NCI-H2029 treated with DMSO at 0.1 percent for 48 hours (cell line): ENCODE measurements at places on chromosomes 7 and 10.

DNA sequence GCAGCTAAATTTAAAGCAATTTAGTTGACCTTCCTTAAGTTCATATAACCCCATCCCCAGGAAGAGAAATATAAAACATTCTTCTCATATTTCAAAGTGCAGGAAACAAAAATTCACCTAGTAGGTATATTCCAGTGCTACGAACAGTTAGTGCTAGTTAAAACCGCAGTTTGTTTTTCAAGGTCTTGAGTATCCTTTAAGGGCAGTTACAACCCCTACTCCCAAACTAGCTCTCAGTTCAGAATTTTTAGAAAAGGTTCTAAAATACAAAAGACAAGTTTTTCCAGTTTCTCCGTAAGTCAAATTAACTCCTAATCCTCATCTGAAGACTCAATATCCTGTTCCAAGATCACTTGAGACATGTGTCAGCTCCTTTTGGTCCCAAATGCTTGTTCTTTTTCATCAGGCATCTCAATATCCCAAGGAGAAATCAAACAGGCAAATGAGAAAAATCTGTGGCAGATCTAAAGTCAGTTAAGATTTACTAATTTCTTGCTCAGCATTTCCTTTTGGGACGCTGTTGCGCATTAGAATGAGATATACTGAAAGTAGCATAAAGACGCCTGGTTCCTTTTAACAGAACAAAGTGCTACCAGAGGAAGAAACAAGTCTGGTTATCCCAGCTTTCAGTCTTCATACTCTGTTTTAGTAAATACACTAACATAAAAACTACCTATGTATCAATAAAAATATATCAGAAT is 51.8 kb downstream of the ARHGAP12 start:
- DNase-seq = no peak

DNA sequence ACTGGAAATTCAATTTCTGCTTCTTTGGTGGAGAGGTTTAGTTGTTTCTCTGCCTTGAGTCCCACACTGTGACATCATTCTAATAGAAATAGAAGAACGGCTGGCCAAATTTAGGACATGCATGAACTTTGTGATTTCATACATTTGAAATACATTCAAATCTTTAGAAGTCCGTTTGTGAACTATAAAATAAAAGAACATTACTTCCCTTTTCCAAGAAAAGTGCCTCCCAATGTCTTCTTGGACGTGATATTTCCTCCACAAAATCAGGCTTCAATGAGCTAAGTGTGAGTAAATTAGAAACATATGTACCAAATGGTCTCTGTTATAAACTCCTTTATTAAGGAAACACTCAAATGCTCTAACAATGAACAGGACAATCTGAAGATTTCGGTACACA is 314.5 kb upstream of the AKR1E2 start:
- DNase-seq = no peak

DNA sequence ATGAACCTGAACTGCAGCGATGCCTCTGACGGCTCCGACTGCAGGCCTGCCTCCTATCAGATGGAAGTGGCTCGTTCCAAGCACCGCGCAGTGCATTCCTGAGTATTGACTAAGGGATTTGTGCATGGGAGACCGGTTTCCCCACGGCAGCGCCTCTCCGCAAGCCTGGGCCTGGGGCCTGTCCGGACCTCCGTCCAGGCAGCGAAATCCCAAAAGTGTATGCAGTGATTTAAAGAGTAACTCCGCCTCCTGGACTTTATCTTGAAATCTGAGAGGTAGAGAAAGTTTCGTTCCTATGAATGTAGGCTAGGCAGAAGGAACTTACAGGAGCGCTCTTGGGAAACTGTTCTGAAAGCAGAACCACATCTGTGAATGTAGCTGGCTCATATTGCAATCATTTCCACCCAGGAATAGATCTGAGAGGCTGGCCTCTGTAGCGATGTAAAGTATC is 106.2 kb upstream of the CELF2 start:
- DNase-seq = no peak

- DNase-seq = no peak
Observed at GRCh38 chr7:117009705-117010361, 56.5 kb downstream of the ST7 start.

- DNase-seq = no peak
Observed at GRCh38 chr10:61781969-61782403, 119.3 kb downstream of the CABCOCO1 start.

DNA sequence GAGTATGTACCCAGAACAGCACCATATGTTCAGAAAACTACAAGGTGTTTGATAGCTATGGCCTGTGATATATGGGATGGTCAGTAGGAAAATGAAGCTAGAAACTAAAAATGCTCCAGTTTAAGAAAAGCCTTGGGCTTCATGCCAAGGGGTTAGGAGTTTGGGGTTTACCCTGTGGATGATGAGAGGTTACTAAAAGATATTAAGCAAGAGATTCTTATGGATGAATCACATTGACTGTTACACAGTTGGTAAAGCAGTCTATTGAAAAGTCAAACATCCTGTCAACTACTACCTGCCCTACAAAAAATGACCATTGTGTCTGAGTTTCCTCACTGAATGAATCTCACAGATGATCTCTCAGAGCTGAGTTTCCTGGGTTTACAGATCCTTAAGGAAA is 166.2 kb upstream of the INHBA start:
- no peak for DNase-seq

DNA sequence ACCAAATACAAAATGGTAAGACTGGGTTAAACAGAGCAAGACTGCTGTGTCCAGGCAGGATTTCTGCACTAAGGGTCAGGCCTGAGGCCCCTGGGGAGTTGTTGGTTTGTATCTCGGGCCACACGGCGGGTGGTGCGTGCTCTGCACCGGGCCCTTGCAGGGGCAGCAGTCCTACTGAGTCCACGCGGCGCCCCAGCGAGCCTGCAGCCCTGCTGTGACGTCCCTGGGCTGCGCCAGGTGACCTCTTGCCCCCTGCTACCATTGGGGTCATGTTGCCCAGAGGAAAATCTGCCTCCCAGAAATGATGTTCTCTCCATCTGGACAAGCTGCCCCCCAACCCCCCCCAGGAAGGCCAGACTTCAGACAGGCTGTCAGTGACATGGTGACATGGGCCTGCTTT is 281.5 kb downstream of the CELF2 start:
- DNase-seq = no peak

- peak; percentile 37 for DNase-seq
Observed at GRCh38 chr10:117005026-117005526, at the start of gene SHTN1. Gene SHTN1 (minus strand): TSS chr10:117005187. CDS start chr10:117005079, 108 bp downstream.

DNA sequence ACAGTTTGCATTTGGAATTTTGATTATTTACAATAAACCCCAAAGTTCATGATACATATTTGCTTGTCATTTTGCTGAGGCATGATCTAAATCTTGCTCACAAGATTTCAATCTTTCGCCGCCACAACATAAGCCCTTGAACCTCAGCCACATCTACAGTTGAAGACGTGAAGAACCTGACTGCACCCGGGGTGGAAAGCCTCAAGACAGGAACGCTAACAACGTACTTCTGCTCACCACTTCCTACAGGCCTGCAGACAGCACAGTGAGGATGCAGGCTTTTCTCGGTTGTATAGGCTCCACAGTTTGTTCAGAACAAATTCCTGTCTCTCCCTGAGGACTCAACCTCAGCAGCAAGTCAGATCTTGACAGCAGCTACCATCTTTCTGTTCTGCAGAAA is 393.8 kb upstream of the PRKCQ start:
- DNase-seq = no peak

GRCh38 chr10:7411671-7412128 is 866 bp upstream of the SFMBT2 start:
- no peak for DNase-seq

- no peak for DNase-seq
Observed at GRCh38 chr7:1013581-1013980, 30.6 kb downstream of the CYP2W1 start.

DNA sequence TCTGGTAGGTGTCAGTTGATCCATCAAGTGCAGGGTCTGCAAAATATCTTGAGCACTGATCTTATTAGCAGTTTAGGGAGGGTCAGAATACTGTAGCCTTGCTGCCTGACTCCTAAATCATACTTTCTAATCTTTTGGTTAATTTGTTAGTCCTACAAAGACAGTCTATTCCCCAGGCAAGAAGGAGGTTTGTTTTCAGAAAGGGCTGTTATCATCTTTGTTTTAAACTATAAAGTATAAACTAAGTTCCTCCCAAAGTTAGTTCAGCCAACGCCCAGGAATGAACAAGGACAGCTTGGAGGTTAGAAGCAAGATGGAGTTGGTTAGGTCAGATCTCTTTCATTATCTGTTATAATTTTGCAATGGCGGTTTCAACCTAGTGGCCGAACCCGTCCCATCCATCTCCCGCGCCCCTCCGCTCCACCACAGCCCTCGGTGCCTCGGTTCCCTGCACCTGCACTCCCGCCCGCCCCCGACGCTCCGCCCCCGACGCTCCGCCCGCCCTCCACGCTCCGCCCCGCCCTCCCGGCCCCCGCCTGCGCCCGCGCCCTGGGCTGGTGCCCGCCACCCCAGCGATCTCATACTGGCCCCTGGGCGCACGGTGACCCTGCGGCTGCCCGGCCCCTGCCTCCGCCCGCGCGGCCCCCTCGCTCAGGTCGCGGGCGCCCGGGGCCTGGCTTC is at the start of gene ADCK2:
ADCK2 (plus strand) TSS at position 564 of the 681 bp plus-strand sequence. CDS start 386 bp downstream, outside the sequence.
- peak; percentile 9 for DNase-seq

GRCh38 chr10:12027539-12027938 is 15.1 kb downstream of the UPF2 start:
- no peak for DNase-seq

DNA sequence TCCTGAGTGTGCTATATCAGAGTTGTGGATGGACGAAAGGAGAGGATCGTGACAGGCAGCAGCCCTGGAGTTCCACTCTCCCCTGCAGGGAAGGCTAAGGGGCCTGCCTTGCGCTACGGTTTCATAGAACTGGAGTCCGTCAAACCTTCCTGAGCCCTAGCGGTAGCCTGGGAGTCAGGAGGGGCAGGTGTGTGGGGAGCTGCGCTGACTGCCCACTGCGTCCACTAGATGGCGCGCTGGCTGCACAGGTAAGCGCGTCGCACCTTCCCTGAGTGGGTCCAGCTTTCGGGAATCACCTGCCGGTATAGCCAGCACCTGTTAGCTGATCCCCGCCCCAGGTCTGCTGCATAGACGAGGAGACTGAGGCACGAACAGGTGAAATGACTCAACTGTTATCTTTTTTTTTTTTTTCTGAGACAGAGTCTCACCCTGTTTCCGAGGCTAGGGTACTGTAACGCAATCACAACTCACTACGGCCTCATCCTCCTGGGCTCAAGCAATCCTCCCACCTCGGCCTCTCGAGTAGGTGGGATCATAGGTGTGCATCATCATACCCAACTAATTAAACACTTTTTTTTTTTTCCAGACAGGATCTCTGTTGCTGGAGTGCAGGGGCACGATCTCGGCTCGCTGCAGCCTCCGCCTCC is 20.2 kb upstream of the BAIAP2L1 start:
- DNase-seq = peak; percentile 79

GRCh38 chr7:117008886-117009531 is 55.7 kb downstream of the ST7 start:
- no peak for DNase-seq

GRCh38 chr7:23285657-23286646 is 13.2 kb upstream of the MALSU1 start:
- no peak for DNase-seq

GRCh38 chr7:37709631-37710509 is 26.3 kb downstream of the GPR141 start:
- no peak for DNase-seq

GRCh38 chr10:12156367-12157123 is 27.1 kb downstream of the SEC61A2 start:
- no peak for DNase-seq
